Activated CD8-positive, alpha-beta memory T cell treated with anti-CD3 and anti-CD28 coated beads, Interleukin-2, amount 10 ng/mL, durations not matched to agents 7 days and 5 days (primary cell): ENCODE measurements at places on chromosomes 11 and 22.

GRCh38 chr11:69934861-69935494, 115.8 kb upstream of the FGF3 start:
- H3K4me1 ChIP-seq = no peaks in the 10 kb centered on the region
- no peak overlapping the region for H3K27ac ChIP-seq
- no peak overlapping the region for H3K4me3 ChIP-seq
- no peaks in the 10 kb centered on the region for H3K36me3 ChIP-seq
- DNase-seq = no peak

DNA sequence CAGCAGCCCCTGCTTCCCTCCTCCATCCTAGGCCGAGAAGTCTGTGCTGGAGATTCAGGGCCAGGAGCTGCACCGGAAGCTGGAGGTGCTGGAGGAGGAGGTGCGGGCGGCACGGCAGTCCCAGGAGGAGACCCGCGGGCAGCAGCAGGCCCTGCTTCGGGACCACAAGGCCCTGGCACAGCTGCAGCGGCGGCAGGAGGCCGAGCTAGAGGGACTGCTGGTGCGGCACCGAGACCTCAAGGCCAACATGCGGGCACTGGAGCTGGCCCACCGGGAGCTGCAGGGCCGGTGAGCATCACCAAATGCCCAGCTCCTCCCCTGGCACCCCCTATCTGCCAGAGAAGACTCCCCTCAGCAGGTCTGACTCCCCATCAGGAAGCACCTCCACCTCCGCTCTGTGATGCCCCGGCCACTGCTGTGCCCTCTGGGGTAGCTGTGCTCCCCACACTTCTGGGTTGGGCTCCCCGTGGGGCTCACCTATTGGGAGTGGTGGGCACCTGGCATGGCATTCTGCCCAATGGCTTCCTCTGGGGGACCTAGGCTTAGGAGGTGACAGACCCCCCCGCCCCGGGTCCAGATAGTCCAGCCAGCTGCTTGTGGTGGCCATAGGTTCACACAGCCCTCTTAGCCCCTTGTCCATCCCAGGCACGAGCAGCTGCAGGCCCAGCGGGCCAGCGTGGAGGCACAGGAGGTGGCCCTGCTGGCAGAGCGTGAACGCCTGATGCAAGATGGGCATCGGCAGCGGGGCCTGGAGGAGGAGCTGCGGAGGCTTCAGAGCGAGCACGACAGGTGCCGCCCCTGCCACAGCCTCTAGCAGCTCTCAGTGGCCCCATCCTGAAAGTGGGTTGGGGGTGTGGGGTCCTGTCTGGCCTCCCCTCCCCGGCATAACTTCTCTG, 6.6 kb upstream of the RPS6KA4 start:
- no peak overlapping the region for H3K27ac ChIP-seq
- no peak for DNase-seq
- H3K36me3 ChIP-seq = peaks cover 5% of the 10 kb centered on the region
- no peaks in the 10 kb centered on the region for H3K27me3 ChIP-seq

DNA sequence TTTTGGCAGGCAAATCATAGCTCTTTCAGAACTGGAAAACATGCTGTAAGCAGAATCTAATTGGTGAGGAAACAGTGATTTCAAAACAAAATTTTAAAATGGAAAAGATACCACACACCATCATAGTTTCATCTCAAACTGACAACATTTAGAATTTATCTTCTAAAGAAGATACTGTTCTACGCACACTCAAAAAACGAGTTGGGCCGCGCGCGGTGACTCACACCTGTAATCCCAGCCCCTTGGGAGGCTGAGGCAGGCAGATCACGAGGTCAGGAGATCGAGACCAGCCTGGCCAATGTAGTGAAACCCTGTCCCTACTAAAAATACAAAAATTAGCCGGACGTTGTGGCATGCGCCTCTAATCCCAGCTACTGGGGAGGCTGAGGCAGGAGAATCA, 44.2 kb upstream of the ADSL start:
- peaks cover 34% of the 10 kb centered on the region for H3K36me3 ChIP-seq
- H3K4me1 ChIP-seq = peaks cover 24% of the 10 kb centered on the region
- no peak overlapping the region for H3K27ac ChIP-seq
- DNase-seq = no peak
- no peak overlapping the region for H3K4me3 ChIP-seq

DNA sequence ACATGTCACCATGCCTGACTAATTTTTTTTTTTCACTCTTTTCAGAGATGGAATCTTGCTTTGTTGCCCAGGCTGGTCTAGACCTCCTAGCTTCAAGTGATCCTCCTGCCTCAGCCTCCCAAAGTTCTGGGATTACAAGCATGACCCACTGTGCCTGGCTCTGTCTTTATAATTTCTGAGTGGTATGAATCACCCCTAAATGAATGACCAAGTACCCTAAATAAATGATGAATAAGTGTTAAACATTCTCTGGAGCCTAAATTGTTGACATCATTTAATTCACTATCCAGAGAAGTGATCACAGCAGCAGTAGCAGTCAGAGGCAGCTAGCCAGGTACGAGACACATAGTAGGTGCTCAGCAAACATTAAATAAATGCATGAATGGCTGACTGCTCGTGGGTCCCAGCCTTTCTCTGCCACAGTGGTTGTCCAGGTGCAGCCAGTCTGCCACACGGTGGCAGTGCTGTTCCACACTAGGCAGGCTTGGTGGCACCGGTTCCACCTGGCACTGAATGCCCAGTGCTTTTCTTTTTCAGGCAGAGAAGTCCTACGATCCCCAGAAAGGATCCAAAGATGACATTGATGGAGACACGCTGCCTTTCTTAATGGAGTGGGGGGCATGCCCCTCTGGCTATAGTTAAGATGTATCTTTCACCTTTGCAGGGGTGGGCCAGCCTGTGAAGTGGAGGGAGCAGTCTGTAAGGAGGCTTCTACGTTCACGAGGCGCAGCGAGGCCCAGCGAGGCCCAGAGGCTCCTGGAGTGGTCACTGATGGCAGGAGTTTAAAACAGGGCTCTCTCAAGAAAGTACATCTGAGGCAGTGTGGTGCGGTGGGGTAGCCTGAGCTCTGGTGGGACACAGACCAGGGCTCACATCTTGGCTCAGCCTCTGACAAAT, 8.7 kb upstream of the TTC12 start:
- peaks cover 13% of the 10 kb centered on the region for H3K27me3 ChIP-seq
- H3K4me3 ChIP-seq = no peak overlapping the region
- H3K4me1 ChIP-seq = peaks cover 1% of the 10 kb centered on the region
- H3K27ac ChIP-seq = no peak overlapping the region

DNA sequence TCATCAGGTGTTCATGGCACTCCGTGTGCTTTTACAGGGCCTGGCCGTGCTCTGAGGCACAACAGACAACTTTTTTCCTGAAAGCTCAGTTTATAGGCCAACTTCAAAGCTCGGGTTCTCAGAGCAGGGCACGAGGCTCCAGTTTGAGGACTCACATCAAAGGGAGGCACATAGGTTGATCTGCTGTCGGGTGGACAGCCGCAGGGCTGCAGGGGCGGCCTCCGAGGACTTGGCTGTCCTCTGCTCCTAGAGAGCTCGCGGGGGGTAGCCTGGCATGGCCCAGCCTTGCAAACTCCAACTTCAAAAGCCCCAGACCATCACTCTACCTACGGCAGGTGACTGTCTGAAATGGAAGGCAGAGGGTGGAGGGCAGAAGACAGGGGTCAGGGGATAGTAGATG, 31.6 kb downstream of the C11orf58 start:
- H3K27me3 ChIP-seq = peaks cover 6% of the 10 kb centered on the region
- DNase-seq = no peak
- no peak overlapping the region for H3K4me3 ChIP-seq
- no peaks in the 10 kb centered on the region for H3K4me1 ChIP-seq
- no peak overlapping the region for H3K27ac ChIP-seq

- no peak overlapping the region for H3K27ac ChIP-seq
- peaks cover 16% of the 10 kb centered on the region for H3K4me1 ChIP-seq
- no peaks in the 10 kb centered on the region for H3K36me3 ChIP-seq
- peak overlapping the region; percentile 36 for H3K4me3 ChIP-seq
- H3K27me3 ChIP-seq = no peaks in the 10 kb centered on the region
Observed at GRCh38 chr11:66868726-66869566, 12.1 kb downstream of the LRFN4 start.

GRCh38 chr11:109769858-109770257, 323.3 kb upstream of the ZC3H12C start:
- no peak overlapping the region for H3K4me3 ChIP-seq
- H3K27me3 ChIP-seq = no peaks in the 10 kb centered on the region
- no peak overlapping the region for H3K27ac ChIP-seq
- no peaks in the 10 kb centered on the region for H3K4me1 ChIP-seq
